ENCODE measurements at places on chromosomes 6 and 20.

- DNase-seq: no peak
Measured at GRCh38 chr20:50321797-50322480, 131.3 kb downstream of the CEBPB start.

DNA sequence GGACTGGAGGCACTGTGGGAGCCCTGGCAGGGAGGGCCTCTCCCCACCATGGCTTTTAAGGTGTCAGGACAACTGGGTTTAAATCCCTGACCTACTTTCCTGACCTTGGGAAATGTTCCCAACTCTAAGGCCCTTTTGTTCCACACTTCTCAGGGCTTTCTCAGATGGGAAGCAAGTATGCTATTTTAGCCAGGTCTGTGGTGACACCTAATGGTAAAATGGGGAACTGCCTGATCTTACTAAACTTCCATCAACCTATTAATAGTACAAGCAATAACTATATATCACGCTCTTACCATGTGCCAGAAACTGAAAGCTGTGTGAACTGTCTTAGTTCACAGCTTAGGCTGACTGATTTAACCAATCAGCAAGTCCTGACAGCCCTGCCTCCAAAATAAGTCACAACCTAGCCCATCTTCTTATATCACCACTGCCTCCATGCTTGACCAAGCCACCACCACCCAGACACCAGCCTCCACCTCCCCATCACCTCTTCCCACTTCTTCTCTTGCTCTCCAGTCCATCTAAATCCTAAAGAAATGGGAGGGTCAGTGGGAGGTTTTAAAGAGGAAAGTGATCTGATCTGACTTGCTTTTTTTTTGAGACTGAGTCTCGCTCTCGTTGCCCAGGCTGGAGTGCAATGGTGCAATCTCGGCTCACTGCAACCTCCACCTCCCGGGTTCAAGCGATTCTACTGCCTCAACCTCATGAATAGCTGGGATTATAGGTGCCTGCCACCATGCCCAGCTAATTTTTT lies 6.9 kb upstream of the BLCAP start:
- DNase-seq: peak; percentile 71

DNA sequence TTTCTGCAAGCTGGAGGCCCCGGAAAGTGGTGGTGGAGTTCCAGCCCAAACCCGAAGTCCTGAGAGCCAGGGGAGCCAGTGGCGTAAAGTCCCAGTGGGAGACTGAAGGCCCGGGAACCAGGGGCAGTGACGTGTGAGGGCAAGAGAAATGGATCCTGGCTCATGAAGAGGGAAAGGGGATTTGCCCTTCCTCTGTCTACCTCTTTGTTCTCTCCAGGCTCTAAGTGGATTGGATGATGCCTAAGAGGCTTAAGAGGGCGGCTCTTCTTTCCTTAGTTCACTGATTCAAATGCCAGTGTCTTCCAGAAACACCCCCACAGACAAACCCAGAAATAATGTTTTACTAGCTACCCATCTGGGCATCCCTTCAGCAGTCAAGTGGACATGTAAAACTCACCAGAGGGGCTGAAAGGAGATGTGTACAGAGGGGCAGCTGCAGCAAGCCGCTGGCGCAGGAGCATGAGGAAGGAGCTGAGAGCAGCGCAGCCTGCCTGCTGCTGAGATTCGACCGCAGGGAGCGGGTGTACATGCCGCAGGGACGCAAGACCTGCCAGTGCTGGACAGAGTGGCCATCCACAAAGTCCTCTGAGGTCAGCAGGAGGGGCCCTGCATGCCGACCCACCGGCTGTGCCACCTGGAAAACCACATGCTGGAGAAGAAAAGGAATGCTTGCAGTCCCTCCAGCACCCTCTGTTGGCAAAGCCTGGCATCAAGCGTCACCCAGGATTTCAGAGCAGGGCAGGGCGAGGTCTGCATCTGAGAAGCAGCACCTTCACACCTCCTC lies 29.5 kb downstream of the CDYL start:
- no peak for DNase-seq

DNA sequence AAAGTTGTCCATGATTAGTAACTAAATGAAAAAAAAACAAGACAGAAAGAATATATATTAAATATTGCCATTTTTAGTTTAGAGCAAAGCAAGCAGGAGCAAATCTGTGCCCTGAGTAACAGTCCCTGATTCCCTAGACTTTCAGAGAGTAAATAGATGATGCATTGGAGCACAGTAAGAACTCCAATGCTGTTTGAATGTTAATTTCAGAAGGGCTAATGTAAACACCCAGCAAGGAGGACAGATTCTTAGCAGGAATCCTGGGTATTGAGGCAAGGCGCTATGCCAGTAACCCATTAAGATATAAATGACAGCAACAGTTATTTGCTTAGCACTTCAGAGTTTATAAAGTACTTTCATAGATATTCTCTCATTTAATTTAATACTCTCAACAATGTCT lies 15.6 kb upstream of the NRSN1 start:
- no peak for DNase-seq

- no peak for DNase-seq
Measured at GRCh38 chr6:421211-421610, 29.7 kb downstream of the IRF4 start.

- DNase-seq: peak; percentile 68
Measured at GRCh38 chr6:41958022-41958856, 16.6 kb upstream of the CCND3 start.

GRCh38 chr6:138943089-138943625 lies 44.9 kb downstream of the REPS1 start:
- no peak for DNase-seq

DNA sequence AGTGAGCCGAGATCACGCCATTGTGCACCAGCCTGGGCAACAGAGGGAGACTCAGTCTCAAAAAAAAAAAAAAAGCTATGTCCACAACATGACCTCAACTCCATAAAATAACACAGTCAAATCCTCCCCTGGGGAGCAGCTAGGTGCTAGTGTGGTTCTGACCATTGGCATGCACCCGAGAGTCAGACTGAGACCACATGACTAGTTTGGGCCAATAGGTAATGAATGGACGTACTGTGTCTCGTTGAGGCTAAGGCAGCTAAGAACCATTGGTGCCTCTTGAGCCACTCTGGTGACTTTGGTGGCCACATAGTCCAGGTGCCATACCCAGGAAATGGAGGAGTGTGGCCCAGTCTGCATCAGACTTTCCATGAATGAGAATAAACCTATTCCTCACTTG lies 40.3 kb downstream of the ATP9A start:
- no peak for DNase-seq

DNA sequence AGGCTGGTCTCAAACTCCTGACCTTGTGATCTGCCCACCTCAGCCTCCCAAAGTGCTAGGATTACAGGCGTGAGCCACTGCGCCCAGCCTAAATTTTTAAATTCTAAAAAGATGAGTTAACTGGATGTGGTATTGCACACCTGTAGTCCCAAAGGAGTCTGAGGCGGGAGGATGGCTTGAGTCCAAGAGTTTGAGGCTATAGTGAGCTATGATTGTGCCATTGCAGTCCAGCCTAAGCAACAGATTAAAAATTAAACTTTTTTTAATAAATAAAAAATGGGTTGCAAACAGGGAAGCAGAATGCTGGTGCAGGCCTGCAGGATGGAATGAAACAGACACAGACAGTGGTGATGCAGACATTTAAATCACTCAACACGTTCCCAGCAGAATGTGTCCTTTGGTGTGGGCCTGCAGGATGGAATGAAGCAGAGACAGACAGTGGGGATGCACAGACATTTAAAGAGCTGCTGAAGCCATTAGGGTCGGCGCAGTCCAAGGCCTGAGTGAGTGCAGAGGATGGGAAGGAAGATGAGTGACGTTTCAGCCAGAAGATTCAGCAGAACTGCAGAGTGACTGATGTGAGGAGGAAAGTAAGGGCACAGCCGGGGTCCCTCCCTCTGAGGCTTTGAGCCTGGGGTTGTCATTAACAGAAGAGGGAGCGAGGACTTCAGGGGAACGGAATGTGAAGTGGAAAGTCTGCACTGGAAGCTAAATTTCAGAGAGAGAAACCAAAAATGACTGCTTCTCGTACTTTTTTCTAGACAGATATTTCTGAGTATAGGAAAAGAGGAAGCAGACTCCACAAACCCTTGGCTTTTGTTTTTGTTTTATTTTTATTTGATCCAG lies 117.5 kb downstream of the RIN2 start:
- no peak for DNase-seq

DNA sequence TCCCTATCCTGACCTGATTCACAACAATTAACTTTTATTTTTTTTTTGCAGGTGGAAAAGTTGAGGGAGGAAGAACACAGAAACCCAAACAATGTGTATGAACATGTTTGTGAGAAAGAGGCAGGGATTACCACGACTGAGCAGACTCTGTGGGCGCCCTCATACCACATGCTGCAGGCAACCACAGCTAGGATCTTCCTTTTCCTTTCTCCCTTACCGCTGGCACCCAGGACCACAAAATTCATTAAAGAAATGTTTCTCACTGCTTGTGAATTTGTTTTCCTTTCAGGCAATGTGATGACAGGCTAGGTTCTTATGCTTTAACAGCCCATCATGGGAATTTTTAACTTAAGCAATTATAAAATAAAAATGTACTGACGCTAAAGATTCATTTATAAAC lies 287.1 kb downstream of the GMDS start:
- DNase-seq: no peak

- DNase-seq: no peak
Measured at GRCh38 chr6:48613231-48613949, 502.4 kb upstream of the PTCHD4 start.

DNA sequence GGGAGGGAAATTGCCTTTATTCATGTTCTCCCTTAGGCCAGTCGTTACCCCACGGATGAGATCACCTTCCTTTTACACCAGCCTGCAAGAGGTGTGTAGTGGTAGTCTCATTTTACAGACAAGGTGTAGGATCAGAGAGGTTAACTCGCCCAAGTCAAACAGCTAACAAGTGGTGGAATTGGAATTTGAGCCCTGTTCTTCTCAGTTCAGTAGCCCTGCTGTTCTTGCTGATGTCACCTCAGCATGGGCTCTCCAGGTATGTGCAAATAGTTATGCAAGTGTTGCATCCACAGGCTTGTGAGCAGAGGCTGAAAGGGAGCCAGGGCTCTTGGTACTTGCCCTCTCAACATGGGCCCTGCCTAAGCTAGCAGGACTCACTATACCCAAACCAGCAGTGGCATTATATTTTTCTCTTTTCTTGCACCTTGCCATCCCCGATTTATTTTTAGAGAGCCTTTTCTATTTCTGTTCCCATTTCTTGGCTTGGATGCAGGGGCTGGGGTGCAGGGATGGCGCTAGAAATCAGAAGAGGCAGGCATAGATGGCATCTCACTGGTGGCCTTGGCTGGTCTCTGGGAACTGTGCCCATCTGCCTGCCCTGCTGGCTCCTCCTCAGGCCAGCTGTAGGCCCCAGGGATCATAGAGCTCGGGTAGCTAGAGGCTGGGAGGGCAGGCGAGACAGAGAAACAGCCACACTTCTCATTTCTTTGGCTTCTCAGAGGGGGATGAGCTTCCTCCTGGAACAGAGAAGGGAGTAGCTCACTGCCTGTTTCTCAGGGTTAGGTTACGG lies 18.2 kb downstream of the PPARD start:
- no peak for DNase-seq

GRCh38 chr20:49729780-49730179 lies 16.1 kb upstream of the B4GALT5 start:
- DNase-seq: no peak

DNA sequence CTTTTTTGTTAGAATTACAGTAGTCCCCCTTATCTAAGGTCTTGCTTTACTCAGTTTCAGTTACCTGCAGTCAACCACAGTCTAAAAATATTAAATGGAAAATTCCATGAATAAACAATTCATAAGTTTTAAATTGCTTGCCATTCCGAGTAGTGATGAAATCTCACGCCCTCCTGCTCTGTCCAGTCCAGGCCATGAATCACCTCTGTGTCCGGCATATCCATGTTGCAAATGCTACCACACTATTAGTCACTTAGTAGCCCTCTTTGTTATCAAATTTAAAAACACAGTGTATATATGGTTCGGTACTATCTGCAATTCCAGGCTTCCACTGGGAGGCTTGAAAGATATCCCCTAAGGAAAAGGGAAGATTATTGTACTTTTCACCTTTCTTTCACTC lies 164.6 kb upstream of the FAM83B start:
- DNase-seq: no peak

Data from CD4-positive, alpha-beta T cell treated with Interleukin-15 for 4 hours (primary cell).